ENCODE measurements at places on chromosomes 2 and 18.
A peak's percentile ranks its signal among the peaks of the same experiment; 100 is the strongest.

DNA sequence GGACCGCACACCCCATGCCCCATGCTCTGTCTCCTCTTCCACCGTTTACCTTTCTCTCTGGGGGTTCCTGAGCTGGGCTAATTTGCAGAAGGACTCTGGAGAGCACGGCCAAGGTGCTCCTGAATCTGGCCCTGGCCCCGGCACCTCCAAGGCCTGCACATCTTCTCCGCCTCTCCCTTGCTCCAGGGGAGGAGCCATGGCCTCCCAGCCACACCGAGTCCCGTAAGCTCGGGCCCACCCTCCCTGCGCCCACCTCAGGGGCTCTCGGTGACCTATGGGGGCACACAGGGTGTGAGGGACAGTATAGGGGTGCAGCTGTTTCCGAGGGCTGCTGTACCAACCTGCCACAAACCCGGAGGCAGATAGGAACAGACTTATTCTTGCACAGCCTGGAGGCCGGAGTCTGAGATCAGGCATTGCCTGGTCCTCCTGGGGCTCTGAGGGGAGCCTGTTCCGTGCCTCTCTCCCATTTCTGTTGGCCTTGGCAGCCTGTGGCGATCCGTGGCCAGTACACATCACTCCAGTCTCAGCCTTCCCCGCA, 127.3 kb upstream of the GPC1 start:
- DNase-seq: no peak

DNA sequence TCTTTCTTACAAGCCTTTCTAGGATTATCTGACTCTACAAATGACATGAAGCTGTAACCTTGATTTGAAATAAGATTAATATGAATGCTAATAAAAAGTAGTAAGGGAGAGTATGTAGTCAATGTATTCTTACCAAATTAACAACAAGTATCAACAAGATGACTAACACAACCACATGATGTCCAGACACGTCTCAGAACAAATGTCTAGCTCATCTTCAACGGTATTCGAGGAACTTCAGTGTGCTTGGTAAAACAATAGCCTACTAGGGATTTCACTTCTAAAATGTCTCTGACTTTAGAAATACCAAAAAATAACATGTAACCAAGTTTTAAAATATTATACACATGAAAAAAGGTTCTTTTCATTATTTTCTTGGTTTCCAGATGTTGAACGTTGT, 3.4 kb downstream of the HDLBP start:
- DNase-seq: no peak

DNA sequence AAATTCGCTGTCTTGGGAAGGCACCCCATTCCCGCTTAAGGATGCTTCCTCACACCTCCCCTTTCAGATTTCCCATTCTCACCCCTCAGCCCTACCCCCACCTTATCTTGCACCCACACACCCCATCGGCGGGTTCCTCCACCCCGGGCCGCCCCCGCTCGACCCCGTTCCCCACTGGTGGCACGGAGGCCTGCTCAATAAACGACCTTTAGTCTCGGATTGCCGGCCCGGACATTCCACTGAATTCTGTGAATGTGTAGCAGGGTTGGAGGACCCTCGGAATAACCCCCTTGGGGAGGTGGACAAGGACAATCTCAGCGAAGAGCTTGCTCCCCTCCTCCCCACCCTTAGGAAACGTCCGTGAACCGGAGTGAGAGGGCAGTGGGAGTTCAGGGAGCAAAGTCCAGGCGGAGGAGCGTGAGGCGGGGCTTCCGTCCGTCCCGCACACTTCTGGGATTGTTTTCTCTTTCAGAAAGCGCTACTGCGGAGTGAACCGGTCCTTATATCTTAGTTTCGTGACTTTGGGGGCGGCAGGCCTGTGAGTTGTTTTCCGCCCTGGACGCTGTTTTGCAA, 2.8 kb upstream of the LBX2 start:
- DNase-seq: no peak

GRCh38 chr18:6547476-6547875, 132.8 kb upstream of the L3MBTL4 start:
- no peak for DNase-seq

- DNase-seq: no peak
Measured at GRCh38 chr2:207467716-207468347, 61.9 kb upstream of the CREB1 start.

- DNase-seq: no peak
Measured at GRCh38 chr2:39128919-39129391, 8.1 kb upstream of the SOS1 start.

GRCh38 chr2:130831356-130831755, 5.4 kb upstream of the ARHGEF4 start:
- no peak for DNase-seq

- no peak for DNase-seq
Measured at GRCh38 chr2:120530781-120531180, 184.8 kb downstream of the INHBB start.

DNA sequence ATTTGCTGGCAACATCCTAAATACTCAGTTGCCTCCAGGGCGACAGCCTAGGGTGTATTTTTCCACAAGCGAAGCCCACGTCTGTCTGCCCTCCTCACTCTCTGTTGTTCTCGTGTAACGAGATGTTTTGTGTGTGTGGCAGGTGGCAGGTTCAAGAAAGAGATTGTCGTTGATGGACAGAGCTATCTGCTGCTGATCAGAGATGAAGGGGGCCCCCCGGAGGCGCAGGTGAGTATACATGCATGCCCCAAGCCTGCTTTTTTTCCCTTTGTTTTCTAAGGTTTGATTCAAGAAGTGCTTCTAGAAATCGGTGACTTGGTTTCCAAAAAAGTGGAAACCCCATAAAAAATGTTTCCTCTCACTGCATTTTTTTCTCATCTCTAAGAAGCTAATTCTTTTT, 247.0 kb downstream of the AGAP1 start:
- no peak for DNase-seq

GRCh38 chr2:237192881-237193280, 107.2 kb downstream of the COPS8 start:
- no peak for DNase-seq

DNA sequence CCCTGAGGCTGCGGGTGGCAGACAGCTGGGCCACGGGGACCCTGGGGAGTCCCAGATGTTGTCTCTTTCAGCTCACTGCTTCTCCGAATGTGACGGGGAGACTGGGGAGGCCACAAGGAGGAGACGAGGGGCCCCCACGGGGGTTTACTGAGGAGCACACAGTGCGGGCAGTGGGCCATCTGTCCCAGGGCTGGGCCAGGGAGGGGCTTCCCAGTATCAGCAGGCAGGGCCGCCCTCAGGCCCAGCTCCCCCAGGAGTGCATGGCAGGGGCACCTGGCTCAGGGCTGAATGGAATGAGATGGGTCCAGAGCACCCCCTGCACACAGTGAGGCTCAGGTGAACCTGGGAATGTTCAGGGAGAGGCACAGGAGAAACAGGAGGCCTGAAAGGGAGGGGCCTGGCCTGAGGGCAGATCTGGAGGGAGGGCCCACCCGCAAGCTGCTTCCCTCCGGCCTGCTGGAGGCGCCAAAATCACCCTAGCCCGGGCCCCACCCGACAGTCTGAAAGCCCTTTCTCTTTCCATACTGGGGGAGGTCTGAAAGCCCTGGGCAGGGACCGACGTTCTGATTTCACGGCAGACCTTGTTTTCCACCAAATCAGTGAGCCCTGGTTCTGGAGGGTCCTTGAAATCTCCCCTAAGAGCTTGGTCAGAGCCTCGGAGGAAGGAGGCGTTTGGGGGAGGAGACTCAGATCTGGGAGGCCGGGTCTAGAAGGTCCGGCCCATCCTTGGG, 35.5 kb upstream of the PTMA start:
- peak; percentile 85 for DNase-seq

DNA sequence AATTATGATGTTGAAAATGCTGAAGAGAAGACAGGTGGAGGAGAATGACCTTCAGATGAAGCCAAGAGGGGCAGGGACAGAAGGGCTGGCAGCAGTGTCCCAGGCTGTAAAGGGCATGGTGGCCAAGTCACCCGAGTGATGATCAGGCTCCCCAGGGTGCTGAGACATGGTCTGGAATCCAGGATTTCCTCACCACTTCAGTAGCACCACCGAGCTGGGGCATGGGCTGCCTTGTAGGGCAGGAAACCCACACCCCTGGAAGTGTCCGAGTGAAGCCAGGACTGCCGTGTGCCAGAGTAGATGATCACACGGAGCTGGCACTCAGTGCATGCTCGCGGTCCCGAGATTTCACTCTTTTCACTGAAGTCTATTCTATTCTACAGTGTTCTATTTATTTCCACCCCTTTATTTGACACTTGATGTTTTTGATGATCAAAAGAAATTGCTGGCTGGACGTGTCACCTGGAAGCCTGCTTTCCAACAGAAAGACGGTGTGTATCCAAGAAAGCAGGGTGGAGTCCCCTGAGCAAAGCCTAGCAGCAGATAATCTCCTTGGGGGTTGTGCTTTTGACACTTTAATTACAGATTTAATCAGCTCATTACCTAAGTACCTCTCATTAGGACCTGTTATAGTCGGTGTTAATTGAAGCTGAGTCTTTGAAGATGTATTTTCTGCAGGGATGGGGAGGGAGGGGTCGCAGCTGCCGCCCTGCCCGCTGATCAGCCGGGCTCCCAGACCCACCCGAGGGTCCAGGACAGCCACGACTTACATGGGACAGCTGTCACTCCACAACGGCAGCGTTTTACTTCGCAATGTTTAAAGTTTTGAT, 92.3 kb downstream of the SEPTIN10 start:
- no peak for DNase-seq
